ENCODE measurements at places on chromosomes 7 and 10.

GRCh38 chr10:17989908-17990767, 38.4 kb downstream of the SLC39A12 start:
- DNase-seq, result no peak

GRCh38 chr10:58385784-58386112, 538 bp downstream of the TFAM start:
- no peak for DNase-seq

GRCh38 chr10:34967335-34967880, 122.7 kb downstream of the CUL2 start:
- no peak for DNase-seq

DNA sequence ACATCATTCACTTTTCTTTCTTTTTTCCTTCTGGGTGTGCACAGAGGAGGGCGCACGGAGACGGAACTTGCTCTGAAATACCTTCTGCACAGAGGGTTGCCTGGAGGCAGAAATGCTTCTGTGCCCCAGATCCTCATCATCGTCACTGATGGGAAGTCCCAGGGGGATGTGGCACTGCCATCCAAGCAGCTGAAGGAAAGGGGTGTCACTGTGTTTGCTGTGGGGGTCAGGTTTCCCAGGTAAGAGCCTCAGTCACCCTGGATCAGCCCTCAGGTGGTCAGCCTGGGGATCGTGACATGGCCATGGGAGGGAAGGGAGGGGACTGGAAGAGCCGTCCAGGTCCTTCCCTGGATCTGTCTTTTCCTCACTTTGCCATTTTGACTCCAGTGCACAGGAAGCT, 33.6 kb downstream of the VWA2 start:
- DNase-seq, result no peak

- DNase-seq, result no peak
These were observed 39.5 kb downstream of the NT5C2 start for GRCh38 chr10:103153302-103154197.

Measured in CD8-positive, alpha-beta memory T cell (primary cell).